Activated T-helper 1 cell treated with anti-CD3 and anti-CD28 coated beads, Interleukin-12 subunit alpha, Interleukin-12 subunit beta, Interleukin-2, Interleukin-4 antibody, amounts not matched to agents 30 ng/mL and 10 ng/mL and 1 ng/mL, durations not matched to agents 14 hours and 24 hours and 36 hours (primary cell): ENCODE measurements at places on chromosomes 3 and 15. TPM values are rescaled to one million over a fixed set of nuclear protein-coding genes. Genes with fewer than 3 reads are reported as not detected.

The C2CD4A gene
- 0.13 and 0.17 TPM in 2 replicates for total RNA-seq

The CMC1 gene
- 29.5 and 32.5 TPM in 2 replicates for total RNA-seq

DNA sequence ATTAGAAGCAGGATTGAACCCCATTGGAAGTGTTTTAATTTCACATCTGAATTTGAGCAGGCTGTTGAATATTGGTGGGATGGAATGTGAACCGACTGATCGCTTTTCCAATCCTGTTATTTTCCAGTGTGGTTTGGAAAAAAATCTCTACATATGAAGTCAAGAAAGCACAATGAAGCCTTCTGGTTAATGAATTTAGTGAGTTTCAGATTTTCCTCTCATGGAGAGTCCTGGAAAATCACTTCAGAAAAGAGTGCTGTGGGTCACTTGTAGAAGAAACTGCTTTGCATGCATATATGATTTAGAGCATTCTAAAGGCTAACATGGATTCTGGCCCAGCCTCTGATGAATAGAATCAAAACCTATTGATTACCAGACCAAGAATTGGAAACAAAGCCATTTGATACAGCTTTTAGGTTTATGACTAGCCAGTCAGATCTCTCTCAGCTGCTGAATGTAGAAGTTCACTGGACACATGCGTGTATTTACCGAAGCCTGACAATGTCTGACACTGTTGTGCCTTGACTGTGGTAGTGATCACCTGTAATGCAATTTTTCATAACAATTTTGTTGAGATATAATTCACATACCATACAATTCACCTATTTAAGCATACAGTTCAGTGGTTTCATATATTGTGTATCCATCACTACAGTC lies 121.9 kb downstream of the FNDC3B start:
- DNase-seq = no peak

- no peak for DNase-seq
These were observed 447.9 kb downstream of the CNTN6 start for GRCh38 chr3:1540686-1541085.

DNA sequence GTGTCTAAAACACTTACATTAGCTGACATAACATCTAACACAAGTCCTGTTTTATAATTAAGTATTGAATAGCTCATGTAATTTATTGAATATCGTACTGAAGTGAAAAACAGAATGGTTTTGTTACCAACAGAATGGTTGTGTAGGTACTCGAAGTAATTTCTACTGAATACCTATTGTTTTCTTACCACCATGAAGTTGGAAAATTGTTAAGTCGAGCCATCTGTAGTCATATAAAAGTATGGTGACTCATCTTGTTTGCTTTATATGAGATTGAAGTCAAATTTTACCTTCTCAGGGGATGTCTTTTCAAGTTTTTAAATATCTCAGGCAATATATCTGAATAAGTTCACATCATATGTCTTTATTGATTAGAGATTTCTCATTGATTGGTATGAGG lies 37.6 kb downstream of the PIAS1 start:
- no peak for DNase-seq

GRCh38 chr3:123119802-123120201 lies 53.0 kb downstream of the PDIA5 start:
- DNase-seq = no peak
